Spleen (tissue), 13 donors: ENCODE measurements at places on chromosomes 12 and 14. TPM values are rescaled to one million over a fixed set of nuclear protein-coding genes. Genes with fewer than 3 reads are reported as not detected.

DNA sequence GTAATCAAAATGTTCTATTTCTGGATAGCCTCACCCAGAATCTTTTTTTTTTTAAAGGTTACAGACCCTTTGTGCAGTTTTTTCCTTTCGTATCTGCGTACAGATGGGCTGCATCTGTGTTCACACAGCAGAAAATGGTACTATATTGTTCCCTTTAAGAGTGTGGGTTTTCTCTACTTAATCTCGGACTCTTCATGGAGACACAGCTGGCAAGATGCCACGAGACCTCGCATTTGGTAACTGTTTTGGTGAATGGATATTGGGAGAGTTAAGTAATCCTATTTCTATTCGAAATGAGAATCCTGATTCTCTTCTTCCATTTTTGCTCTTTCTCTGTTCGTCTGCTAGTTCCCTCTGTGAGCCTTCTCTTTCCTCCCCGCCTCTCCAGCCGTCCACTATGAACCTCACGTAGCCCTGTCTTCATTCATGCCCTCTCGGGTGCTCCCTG is 85.7 kb downstream of the SAMD4A start:
- peaks cover 21% of the 10 kb centered on the region for H3K4me1 ChIP-seq
- H3K4me3 ChIP-seq = no peak overlapping the region
- no peaks in the 10 kb centered on the region for H3K36me3 ChIP-seq
- H3K27me3 ChIP-seq = no peaks in the 10 kb centered on the region

DNA sequence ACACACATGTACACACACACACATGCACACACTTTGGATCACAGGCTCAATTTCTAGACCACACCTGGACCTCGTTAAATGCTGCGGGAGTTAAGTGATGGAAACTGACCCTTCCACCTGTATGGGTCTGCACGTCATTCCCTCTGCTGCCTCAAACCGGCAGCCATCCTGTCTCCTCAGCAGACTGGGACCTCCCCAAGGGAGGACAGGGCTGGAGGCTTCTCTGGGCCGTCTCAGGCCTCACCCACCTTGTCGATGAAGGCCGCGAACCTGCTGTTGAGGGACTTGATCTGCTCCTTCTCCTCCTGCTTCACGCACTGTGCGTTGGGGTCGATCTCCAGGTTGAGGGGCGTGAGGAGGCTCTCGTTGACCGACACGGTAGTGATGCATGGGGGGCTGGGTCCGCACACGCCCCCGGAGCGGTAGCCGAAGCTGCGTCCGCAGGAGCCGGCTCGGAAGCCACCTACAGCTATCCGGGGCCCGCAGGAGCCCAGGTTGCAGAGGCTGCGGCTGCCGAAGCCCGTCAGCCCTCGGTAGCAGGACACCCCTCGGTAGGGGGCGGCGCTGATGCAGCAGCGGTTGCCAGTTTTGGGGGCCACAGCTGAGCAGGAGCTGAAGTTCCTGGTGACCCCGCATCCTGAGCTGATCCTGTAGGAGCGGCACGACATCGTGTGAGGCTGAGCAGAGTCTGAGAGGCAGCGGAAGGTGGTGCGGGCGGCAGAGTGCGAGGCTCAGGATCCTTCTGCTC is at the start of gene KRT85:
Gene KRT85 (minus strand): TSS at position 744 of the 748 bp plus-strand sequence. CDS start 76 bp downstream, at position 668.
- DNase-seq = peak; percentile 71
- peaks cover 5% of the 10 kb centered on the region for H3K4me1 ChIP-seq
- H3K27ac ChIP-seq = no peak within 1 kb of the TSS

DNA sequence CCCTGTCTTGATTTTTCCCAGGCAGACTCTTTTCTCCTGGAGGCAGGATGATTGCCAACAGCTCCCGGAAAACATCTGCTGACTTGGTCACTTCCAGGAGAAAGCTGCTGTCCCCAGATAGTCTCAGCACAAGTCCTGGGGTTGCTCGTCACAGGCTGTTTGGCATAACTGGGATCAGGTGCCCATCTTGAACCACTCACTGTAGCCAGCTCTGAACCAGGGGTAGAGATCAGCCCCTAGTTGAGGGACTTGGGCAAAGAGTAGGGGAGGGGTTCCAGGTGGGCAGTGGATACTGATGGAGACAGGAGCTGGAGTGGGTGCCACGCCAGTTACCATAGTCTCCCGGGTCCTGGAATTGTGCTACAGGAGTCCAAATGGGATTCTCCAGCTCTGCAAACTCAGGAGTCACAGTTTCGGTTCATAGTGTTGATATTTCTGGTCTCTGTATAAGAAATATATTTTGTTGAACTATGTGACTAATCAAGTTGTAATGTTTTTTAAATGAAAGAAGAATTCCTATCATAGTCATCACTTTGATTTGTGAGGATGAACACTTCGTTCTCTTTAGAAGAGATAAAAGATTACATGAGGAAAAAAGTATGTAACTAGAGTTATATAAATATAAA is 1154.5 kb downstream of the AACS start:
- no peak overlapping the region for H3K27ac ChIP-seq
- H3K36me3 ChIP-seq = no peaks in the 10 kb centered on the region
- DNase-seq = no peak
- H3K27me3 ChIP-seq = no peaks in the 10 kb centered on the region

DNA sequence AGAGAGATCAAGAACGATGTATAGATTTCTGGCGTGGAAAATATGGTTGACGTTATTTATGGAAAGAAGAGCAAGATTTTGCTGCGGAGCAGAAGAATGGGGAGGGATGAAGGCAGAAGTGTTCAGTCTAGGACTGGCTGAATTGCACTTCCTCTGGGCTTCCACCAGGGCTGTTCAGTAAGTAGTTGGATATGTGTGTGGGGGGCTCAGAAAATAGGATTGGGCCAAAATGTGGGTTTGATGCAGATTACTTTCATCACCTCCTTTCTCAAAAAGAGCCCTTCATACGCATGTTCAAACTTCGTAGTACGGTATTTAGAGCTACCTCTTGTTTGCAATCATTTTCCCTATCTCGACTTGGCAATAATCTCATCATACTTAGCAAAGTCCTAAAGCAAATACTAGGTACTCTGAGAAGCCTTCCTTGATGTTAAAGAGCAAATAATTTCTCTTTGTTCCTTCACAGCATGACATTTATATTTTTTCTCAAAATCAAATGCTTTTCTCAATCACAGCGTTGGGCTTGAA is 349.4 kb downstream of the NELL2 start:
- H3K27ac ChIP-seq = no peak overlapping the region
- no peak overlapping the region for H3K4me3 ChIP-seq

DNA sequence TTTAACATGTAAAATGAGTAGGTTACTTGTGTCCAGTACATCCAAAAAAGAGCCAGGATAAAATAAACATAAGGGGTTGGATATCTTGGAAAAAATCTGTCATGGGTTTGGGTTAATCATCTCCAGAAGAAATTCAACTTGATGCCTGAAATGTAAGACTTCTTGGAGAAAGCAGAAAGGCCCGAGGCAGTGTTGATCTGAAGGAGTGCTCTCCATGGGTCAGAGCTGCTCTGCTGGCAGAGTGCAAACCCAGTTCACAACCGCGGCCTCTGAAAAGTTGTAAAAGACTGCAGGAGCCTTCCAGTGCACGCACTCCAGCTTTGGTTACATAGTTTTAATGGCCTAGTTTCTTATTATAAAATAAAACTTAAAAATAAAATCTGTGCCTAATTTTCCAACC is 97.3 kb upstream of the ALX1 start:
- no peaks in the 10 kb centered on the region for H3K36me3 ChIP-seq
- no peak overlapping the region for H3K4me3 ChIP-seq
- no peaks in the 10 kb centered on the region for H3K27me3 ChIP-seq
- no peaks in the 10 kb centered on the region for H3K4me1 ChIP-seq
- DNase-seq = no peak

DNA sequence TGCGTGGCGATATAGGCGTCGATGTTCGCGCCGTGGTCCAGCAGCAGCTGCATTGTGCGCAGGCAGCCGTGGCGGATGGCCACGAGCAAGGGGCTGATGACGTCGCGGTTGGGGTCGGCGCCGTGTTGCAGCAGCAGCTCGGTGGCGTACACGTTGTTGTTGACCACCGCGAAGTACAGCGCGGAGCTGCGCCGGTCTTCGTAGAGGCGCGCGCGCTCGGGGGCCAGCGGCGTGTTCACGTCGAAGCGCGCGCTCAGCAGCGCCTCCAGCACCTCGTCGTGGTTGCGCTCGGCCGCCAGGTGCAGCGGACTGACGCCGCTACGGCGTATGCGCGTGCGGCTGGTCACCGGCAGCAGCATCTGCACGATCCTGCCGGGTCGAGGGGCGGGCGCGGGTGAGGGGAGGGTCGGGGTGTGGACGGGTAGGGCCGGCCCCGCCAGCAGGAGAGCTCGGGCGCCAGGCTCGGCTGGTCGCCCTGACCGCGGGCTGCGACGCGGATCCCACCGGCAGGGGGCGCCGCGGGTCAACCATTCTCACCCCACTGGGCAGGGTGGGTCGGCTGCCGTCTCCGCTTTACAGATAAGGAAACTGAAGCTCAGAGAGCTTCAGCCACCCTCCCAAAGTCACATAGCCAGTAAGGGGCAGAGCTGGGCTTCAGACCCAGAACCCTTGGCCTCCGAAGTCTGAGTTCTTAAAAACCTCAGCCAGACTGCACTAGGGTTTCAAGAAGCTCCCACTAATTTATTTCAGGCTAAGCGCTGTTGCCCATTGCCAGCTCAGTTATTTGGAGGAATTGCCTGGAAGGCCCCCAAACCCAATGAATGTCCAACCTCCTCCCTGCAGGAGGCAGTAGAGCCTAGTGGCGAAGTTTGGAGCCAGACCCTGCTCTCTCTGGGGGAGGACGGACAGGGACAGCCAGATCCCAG is 12.4 kb downstream of the FAM181A start:
- peak; percentile 97 for DNase-seq
- H3K27ac ChIP-seq = no peak overlapping the region
- H3K4me1 ChIP-seq = peaks cover 22% of the 10 kb centered on the region
- H3K4me3 ChIP-seq = peak overlapping the region; percentile 49
- peaks cover 6% of the 10 kb centered on the region for H3K27me3 ChIP-seq
- no peaks in the 10 kb centered on the region for H3K36me3 ChIP-seq

DNA sequence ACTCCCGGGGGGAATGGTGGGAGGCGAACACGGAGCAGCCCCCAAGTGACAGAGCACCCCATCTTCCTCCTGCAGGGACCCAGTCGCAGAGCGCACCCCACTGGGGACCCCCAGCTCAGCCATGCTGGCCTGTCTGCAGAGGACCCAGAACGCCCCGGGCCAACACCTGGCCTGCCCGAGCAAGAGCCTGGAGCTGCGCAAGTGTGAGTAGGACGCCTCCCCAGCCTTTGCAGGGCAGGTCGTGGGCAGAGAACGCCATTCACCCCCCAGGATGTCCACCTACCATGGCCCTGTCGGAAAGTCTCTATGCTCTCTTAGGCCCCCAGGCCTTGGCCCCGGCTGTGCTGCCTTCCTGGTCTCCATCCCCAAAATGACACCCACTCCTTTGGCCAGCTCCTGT is 30.4 kb downstream of the FAM222A start:
- H3K27me3 ChIP-seq = no peaks in the 10 kb centered on the region

- H3K27me3 ChIP-seq = no peaks in the 10 kb centered on the region
- peaks cover 48% of the 10 kb centered on the region for H3K4me1 ChIP-seq
- H3K27ac ChIP-seq = peak overlapping the region; percentile 77
- no peaks in the 10 kb centered on the region for H3K36me3 ChIP-seq
- H3K4me3 ChIP-seq = peak overlapping the region; percentile 32
These were observed 136.1 kb downstream of the FGD4 start for GRCh38 chr12:32535288-32535999.

DNA sequence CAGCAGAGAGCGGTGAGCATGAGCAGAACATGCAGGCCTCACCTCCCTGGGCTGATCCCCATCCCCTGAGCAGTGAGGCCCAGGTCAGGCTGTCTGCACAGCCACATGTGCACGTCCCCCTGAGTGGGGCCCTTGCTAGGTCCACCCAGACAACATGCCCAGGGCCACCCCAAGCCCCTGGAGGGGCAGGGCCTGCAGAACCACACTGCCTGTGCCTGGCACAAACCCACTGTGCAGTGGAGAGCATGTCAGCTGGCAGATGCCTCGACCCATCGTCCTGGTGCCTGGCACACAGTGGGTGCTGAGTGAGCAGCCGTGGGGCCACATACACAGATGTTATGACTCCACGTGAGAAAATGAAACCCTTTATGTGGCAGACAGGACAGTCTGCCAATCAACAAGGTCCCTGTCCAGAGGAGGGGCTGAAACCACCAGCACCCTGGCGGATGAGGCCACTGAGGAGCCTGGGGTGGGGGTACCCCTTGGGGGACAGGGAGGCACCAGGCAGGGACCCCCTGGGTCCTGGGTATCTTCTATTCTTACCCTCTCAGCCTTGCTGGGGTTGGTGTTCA is 8.3 kb downstream of the ANHX start:
- H3K27me3 ChIP-seq = no peaks in the 10 kb centered on the region
- H3K4me1 ChIP-seq = no peaks in the 10 kb centered on the region
- H3K27ac ChIP-seq = no peak overlapping the region
- DNase-seq = no peak

GRCh38 chr12:54139019-54139418 is 49.8 kb downstream of the SMUG1 start:
- no peaks in the 10 kb centered on the region for H3K4me1 ChIP-seq
- no peaks in the 10 kb centered on the region for H3K36me3 ChIP-seq
- no peaks in the 10 kb centered on the region for H3K27me3 ChIP-seq
- no peak overlapping the region for H3K4me3 ChIP-seq
- H3K27ac ChIP-seq = no peak overlapping the region

- H3K4me1 ChIP-seq = peaks cover 4% of the 10 kb centered on the region
- H3K36me3 ChIP-seq = no peaks in the 10 kb centered on the region
- H3K4me3 ChIP-seq = no peak overlapping the region
- no peak overlapping the region for H3K27ac ChIP-seq
These were observed 166.7 kb upstream of the MYL2 start for GRCh38 chr12:111086947-111087700.

DNA sequence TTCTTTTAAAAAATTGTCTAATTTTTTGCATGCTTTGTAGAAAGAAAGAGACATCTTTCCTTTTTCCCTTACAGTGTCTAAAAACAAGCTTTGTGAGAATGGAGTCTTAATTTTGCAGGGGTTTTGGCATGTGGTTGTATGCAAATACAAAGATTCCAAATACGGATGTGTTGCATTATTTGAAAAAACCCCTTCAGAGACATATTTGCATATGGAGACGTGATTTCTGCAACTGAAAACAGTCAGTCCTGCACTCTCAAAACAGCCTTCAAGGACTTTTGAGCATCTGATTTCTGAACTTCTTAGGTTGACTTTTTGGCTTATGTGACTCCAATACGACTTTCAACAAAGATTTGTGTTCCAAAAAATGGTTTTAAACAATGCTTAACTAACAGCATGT is 7.8 kb downstream of the IRAK3 start:
- no peaks in the 10 kb centered on the region for H3K36me3 ChIP-seq
- no peaks in the 10 kb centered on the region for H3K27me3 ChIP-seq
- H3K27ac ChIP-seq = peak overlapping the region; percentile 20
- H3K4me3 ChIP-seq = no peak overlapping the region
- H3K4me1 ChIP-seq = peaks cover 31% of the 10 kb centered on the region
- no peak for DNase-seq

Gene TMEM132C
- total RNA-seq = 0.25 TPM

Gene SLC8A3
- total RNA-seq = 0.34 TPM

Gene HOXC12
- total RNA-seq = not detected

Gene KCNMB4
- total RNA-seq = 2.6 TPM

Gene LRCOL1
- 0.54 TPM for total RNA-seq

Gene GPRC5A
- 0.09 TPM for total RNA-seq

Gene MANSC1
- 25.7 TPM for total RNA-seq

Gene LTB4R
- total RNA-seq = 48.8 TPM
